ENCODE measurements at places on chromosomes 1 and 21.

DNA sequence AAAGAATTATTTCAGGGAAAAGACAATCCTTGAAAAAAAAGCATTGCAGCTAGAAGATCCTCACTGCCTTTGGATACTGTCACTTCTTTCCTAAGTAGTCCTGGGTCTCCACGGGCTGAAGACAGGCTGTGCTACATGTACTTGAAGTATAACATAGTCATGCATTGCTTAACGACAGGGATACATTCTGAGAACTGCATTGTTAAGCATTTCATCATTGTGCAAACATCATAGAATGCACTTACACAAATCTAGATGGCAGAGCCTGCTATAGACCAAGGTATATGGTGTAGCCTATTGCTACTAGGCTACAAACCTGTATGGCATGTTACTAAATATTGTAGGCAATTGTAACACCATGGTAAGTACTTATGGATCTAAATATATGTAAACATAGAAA, 54.0 kb downstream of the KIAA0040 start:
- DNase-seq, result no peak

DNA sequence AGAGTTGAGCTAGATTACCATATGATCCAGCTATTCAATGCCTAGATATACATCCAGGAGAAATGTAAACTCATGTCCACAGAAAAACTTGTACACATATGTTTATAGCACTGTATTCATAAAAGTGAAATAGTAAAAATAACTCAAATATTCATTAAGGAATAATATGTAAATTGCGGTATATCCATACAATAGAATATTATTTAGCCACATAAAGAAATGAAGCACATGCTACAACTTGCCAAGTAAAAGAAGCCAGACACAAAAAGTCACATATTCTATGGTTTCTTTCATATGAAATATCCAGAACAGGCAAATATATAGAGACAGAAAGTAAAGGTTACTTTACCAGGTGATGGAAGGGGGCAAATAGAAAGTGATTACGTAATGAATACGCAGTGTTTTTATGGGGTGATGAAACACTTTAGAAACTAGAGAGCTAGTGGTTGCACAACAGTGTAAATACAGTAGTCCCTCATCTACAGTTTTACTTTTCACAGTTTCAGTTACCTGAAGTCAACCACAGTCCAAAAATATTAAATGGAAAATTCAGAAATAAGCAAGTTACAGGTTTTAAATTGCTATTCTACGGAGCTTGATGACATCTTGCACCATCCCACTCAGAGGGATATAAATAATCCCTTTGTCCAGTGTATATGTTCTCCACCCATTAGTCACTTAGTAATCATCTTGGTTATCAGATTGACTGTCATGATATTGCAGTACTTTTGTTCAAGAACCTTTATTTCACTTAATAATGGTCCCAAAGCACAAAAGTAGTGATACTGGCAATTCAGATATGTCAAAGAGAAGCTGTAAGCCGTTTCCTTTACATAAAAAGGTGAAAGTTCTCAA, 62.3 kb downstream of the ZNF644 start:
- no peak for DNase-seq

- DNase-seq, result no peak
Measured at GRCh38 chr1:30179942-30180543, 543.3 kb downstream of the MATN1 start.

- no peak for DNase-seq
Measured at GRCh38 chr1:12339396-12339795, 109.6 kb downstream of the VPS13D start.

- no peak for DNase-seq
Measured at GRCh38 chr1:928825-929661, 5.3 kb downstream of the SAMD11 start.

DNA sequence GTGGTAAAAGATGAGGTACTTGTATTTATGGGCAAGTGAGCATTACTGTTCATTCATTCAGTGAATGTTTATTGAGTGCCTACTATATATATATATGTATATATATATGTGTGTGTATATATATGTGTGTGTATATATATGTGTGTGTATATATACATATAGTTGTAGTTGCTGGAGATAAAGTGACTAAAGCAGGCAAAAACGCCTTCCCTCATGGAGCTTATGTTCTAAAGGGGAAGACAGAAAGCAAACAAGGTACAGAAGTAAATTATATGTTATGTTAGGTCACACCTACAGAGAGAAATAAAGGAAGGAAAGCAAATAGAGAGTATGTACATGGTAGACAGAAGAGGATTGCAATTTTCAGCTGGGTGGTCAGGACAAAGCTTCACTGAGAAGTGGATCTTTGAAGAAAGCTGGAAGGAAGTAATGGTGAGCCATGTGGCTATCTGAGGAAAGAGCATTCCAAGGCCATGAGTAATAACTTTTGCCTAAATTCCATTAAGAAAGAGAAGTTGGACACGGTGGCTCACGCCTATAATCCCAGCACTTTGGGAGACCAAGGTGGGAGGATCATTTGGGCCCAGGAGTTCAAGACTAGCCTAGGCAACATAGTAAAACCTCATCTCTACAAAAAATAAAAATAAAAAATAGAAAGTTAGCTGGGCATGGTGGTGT, 33.5 kb upstream of the KLF17 start:
- no peak for DNase-seq

- DNase-seq, result no peak
Measured at GRCh38 chr1:45589861-45590260, 6.0 kb downstream of the NASP start.

DNA sequence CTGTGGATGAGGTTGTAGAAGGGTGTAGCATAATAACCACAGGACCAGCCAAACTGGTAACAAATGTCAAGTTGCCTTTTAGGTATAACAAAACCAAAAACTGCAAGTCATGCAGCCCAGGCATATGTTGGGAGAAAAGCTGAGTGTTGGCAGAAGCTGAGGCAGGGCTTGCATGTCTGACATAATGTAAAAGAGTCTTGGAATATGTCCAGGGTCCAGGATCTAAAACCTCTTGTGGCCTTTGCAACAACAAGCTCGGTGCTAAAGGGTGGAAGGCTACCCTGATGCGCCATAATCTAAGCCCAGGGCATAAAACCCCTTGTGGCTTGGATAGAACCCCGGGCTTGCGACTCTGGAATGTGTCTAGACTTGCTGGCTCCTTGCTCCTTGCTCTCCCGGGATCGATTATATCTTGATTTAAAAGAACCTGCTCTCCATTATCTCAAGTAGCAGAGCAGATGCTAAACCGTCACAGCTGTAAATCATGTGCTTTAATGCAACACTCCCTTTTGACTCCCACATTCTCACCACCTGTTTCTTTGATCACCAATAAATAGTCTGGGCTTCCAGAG, 26.5 kb upstream of the SLC35A3 start:
- DNase-seq, result peak; percentile 4

- DNase-seq, result no peak
Measured at GRCh38 chr1:76289692-76290091, 215.1 kb downstream of the ST6GALNAC3 start.

GRCh38 chr1:46557403-46557802, 6.0 kb upstream of the KNCN start:
- no peak for DNase-seq

DNA sequence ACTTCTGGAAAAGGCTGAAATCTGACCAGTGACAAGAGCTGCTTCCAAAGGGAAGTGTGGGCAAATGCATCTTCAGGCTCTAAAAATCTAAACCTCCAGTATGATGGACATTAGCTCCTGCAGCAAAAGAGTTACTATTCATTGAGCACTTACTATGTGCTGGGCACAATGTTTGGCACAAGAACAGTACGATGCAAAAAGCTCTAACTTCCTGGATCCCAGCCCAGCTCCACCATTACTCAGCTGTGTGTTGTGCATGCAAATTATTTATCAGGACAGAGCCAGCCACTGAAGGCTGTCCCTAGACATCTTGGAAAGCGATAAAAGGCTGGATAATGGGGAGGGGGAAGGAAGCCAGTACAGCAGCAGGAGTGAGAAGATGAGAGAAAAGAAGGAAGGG, 143.5 kb downstream of the ELAVL4 start:
- DNase-seq, result no peak

- no peak for DNase-seq
Measured at GRCh38 chr1:73136975-73137374, 854.6 kb upstream of the NEGR1 start.

DNA sequence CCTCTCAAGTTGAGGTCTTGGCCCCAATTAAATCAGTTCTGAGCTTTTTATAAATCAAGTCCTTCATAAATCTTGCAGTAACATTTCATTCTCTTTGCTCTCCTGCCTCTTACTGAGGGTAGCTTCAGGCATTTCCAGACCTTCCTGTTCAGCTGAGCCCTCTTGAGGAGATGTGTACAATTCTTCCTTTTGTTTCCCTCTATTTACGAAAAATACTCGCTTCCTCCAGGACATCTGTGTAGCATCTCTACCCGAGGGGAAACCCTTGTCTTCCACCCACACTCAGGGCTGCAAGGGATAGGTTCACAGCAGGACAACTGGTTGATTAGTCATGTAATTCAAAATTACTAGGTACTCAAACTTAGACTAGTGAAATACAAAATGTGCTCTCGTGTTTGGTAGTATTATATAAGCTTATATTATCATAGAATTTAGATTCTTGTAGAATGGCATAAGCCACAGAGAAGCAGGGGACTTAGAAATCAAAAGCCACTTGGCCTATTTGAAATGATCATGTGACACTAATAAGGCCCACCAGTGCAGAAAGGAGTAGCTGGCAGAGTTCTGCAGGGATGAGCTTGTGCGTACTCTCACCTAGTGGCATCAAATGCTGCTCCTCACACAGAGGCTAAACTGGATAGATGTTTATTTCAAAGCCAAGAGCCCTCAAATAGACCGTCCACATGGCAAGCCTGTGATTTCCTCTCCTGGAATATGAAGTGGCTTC, 126.7 kb downstream of the GDAP2 start:
- DNase-seq, result no peak

GRCh38 chr1:223733898-223734852, 21.8 kb downstream of the CAPN2 start:
- DNase-seq, result no peak

GRCh38 chr21:46150491-46151121, 4.8 kb downstream of the FTCD start:
- DNase-seq, result no peak

DNA sequence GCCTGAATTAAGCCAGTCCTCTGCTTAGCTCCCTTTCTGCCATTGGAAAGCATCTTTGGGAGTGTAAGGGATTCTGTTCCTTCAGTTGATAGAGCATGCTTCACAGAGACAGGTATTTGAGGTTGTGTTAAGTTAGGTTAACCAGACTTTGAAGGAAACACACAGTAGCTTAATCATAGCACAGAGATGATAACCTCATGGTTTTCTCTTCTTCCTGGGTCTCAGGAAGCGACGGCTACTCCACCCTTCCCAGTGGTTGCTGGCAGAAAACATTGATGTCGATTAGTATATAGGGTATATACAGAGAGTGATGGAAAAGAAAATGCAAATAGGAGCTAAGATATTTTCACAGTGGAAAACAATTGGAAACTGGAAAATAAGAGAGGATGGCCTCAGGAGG, 42.0 kb downstream of the S1PR1 start:
- DNase-seq, result no peak

DNA sequence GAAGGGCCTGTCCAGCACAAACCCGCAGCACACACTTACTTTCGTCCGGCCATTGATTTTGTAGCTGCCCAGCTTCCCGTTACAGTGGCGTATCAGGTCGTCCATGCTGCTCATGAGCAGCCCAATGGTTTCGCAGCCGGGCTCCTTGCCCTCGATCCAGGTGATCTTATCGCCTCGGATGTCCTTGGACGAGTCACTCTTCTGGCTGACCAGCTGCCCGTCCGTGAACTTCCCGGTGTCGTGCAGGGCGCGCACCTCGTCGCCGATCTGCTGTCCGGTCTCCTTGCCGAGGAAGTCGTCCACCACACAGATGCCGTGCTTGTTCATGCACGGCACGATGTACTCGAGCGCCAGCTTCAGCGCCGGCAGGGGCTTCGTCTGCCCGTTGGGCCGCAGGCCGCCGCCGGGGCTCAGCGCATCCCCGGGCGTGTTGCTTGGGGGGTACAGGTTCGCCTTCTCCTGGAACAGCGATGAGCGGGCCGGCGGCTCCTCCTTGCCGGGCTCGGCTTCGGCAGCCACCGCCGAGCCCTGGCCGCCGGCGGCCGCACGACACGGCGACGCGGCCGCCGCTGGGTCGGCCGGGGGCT, 1.0 kb downstream of the EGLN1 start:
- DNase-seq, result peak; percentile 16

DNA sequence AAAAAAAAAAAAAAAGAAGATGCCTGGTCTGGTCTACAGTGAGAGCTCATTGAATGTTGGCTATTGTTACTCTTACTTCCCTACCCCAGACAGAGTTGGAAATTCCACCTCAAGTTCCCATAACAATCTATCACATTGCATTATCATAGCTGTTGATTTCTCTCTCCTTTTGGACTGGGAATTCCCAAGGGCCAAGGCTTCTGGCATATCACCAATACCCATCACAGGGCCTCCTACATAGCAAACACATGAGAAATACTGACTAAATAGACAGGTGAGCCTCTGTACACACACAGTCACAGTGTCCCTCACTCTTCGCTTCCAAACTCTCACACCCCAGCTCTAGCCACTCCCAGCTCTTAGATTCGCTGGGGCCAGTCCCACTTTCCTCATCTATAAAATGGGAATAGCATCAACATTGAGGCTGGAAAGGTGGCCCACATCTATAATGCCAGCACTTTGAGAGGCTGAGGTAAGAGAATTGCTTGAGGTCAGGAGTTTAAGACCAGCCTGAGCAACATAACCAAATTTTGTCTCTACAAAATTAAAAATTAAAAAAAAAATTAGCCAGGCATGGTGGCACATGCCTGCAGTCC, 6.4 kb downstream of the PTAFR start:
- no peak for DNase-seq

DNA sequence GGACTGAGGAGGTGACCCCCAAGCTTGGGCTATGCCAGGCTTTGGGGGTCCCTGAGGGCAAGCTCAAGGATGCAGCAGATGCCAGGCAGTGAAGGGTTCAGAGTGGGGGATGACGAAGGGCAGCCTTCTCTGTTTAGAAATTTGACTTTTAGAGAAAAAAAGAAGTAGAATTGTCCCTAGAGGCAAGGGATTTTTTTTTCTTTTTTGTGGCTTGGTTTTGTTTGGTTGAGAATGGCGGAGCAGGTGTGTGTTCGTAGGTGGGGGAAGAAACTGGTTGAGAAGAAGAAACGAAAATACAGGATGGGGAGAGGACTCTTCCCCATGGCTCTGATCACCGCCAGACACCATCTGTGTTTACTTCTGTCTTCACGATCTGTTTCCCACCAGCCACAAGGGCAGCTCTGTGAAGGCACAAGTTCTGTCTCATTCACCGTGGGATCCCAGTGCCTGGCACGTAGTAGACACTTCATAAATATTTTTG, 8.2 kb downstream of the PLA2G5 start:
- DNase-seq, result no peak

- DNase-seq, result no peak
Measured at GRCh38 chr1:25932321-25932720, 26.1 kb upstream of the STMN1 start.

DNA sequence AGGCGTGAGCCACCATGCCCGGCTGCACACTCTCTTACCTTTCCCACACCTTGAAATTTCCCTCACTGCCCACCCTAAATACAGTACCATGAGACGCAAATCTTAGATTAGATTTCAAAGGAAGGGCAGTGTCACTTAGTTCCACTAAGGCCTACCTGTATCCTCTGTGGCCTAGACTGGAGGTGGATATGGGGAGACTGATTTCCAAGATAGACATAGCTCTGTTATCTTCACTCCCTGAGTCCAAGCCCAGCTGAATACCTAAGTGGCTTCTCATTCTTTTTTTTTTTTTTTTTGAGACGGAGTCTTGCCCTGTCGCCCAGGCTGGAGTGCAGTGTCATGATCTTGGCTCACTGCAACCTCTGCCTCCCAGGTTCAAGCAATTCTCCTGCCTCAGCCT, 89.0 kb downstream of the SLC16A1 start:
- no peak for DNase-seq

- DNase-seq, result no peak
Measured at GRCh38 chr1:61085206-61085982, 3.0 kb downstream of the NFIA start.

- no peak for DNase-seq
Measured at GRCh38 chr1:8682573-8682972, 134.9 kb downstream of the RERE start.
